ENCODE measurements at places on chromosomes 6 and 20.
A peak's percentile ranks its signal among the peaks of the same experiment; 100 is the strongest.

DNA sequence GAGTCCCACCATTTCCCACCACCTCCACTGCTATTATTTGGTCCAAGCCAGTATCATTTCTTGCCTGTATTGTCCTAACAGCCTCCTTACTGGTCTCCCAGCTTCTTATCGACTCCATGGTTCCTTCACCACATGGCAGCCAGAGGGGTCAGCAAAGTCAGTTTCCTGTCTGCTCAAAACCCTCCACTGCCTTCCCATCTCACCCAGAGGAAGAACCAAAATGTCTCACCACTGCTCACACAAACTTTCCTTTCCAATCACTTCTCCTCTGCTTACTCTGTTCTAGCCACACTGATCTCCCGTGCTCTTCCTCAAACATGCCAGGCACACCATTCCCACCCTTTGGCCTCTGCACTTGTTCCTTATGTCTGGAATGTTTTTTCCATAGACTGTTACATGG lies 39.7 kb downstream of the BCL2L1 start:
- DNase-seq = no peak

- DNase-seq = no peak
Measured at GRCh38 chr6:7502743-7503142, 38.7 kb upstream of the DSP start.

DNA sequence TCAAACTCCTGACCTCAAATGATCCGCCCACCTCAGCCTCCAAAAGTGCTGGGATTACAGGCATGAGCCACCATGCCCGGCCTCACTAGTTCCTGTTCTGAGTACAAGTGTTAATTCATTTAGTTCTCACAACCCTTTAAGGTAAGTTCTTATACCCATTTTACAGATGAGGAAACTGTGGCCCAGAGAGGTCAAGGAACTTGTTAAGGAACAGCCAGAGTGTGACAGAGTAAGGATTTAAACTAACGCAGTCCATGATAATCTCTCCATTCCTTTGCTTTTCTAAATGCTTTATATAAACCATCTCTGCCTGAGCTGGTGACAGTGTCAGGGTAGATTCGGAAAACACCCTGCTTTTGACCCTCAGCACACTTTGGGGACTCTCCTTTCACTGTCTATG lies 13.3 kb downstream of the FITM2 start:
- DNase-seq = no peak

DNA sequence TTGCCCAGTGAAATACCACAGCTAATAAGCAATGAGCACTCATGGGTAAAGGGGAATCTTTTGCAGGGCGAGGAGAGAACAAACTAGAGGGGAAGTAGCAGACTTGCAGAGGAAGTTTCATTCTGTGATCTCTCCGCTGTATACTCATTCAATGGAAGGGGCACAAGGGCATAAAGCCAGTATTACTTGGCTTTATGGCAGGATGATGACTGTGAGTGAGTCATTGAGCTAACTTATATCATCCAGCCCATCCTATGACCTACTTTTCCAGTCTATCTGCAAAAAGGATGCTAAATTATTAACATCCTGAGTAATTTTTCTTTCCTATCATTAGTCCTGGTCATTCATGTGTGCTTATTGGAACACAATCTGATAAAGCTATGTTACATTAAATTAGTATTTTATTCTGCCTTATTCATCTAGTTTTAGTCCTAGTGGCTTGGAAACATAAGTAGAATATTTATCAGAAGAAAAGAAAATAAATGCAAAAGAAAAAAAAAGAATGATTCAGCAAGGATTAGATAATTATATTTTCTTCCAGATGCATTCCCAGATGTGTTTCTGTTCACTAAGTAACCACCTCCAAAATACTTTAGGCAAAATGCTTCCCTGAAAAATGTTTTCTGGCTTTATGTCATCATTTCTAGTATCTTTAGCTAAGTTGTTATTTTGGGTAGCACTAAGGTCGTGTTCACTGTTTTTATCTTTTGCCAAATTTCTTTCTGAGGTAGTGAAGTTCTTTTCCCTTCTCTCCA lies 471.7 kb downstream of the CDKAL1 start:
- DNase-seq = no peak

- peak; percentile 74 for DNase-seq
Measured at GRCh38 chr20:5100684-5101347, 18.9 kb downstream of the PCNA start.

DNA sequence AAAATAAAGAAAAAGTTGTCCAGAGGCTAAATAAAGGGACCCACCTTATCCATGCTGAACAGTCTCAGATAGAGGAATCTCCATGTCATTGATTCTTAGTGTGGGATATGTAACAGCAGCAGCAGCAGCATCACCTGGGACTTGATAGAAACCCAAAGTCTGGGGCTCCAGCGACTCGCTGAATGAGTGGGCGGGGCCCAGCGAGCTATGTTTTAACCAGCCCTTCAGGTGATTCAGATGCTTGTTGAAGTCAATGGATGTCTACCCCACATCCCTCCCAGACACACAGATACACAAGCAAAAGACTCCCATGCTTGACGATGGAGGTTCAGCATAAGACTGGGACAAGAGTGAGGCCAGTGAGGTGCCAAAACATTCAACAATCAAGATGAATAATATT lies 298.6 kb downstream of the UBE3D start:
- DNase-seq = no peak

GRCh38 chr6:39999006-39999867 lies 65.0 kb upstream of the MOCS1 start:
- no peak for DNase-seq

- no peak for DNase-seq
Measured at GRCh38 chr6:168884050-168884645, 369.5 kb downstream of the THBS2 start.

GRCh38 chr20:61817575-61817974 lies 248.1 kb downstream of the TAF4 start:
- no peak for DNase-seq

DNA sequence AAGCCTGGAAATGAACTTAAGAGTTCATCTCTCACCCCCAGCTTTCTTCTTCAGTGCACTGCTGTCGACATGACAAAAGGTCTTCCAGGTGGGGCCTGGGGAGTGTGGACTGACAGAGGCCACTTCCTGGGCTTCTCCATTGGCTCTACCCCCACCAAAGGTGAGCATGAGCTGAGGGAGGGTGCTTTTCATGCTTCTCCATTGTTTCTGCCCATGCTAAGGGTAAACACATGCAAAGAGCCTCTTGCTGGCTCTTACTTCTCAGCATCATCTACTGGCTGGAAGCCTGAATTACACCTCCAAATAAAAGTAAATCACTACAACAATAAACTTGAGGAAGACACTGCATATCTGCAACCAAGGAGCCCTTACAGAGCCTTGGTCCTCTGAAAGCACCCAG lies 227.2 kb downstream of the EPM2A start:
- peak; percentile 53 for DNase-seq

GRCh38 chr20:37356961-37357371 lies 11.0 kb downstream of the SRC start:
- DNase-seq = no peak

DNA sequence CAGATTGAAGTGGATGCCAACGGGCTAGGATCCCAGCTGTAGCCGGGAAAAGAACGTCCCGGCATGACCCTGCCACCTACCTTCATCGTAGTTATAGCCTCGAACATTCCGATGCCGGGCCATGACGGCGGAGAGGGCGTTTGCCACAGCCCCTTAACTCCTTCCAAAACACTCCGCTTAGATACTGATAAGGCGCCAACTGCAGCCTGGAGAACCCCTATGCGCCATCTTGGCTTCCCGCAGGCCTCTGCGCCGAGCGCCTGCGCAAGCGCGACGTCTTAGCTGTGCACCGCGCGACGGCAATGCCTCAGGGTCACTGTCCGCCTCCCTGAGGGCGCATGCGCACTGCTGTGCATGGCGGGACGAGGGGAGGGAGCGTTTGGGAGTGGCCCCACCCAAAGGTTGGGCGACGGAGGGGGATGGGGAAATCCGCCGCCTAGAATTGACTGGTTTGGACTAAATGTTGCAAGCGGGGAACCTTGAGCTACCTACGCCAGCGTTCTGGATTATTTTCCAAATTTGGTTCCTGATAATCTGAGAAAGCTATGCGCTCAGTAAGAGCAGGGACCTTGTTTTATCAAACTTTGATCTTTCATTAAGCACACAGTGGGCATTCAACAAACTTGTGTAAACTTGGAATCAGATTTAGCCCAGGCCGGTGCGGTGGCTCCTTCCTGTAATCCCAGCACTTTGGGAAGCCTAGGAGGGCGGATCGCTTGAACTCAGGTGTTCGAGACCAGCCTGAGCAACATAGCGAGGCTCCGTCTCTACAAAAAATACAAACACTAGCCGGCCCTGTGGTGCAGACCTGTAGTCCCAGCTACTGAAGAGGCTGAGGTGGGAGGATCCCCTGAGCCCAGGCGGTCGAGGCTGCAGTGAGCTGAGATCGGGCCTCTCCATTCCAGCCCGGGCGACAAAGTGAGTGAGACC lies at the start of gene HBS1L:
HBS1L (minus strand) TSS at position 254 of the 930 bp plus-strand sequence; CDS start at position 123, 131 bp downstream.
- peak; percentile 96 for DNase-seq

Data from iPS-NIHi11 (cell line).